Dermis microvascular lymphatic vessel endothelial cell (primary cell): ENCODE measurements at places on chromosomes 11 and 22. TPM values are rescaled to one million over a fixed set of nuclear protein-coding genes. Genes with fewer than 3 reads are reported as not detected.

- DNase-seq = no peak
These were observed 1.3 kb upstream of the RSPH14 start for GRCh38 chr22:23143119-23143518.

Gene LRRC32
- 20.9 and 62.3 TPM in 2 replicates for total RNA-seq

DNA sequence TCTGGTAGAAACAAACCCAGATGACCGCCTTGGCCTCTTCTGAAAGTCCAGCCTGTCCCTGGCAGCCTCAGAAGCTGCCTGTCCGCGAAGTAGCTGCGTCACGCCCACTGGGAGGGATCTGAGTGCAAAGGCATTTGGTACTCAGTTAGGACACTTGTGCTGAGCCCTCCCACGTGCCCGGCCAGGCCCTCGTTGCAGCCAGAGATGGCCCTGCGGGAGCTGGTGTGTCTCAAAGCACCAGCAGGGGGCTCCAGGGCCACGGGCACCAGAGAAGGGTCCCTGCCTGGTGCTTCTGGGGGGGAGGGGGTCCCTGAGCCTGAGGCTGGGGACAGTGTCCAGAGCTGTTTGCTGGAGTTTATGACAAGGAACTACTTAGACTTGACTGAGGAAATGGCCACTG, 5.8 kb downstream of the SELENOO start:
- DNase-seq = peak; percentile 29

DNA sequence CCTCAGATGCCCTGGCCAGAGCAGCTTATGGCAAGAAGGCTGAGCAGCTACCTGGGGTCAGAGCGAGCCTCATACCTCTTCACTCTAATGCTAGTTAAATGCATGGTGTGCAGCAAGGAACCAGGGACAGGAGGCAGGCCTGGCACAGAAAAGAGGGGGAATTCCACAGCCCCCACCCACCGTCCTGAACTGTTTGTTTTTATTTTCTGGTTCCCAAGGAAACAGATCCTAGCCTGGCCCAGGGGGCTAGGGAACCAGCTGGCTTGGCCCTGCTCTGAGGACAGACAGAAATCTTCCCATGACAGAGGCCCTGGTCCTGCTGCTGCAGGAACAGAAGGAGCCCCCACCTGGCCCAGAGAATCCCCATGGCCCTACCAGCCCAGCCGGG, 40.4 kb downstream of the SLCO2B1 start:
- peak; percentile 76 for DNase-seq

GRCh38 chr11:32555895-32556294, 27.7 kb upstream of the EIF3M start:
- no peak for DNase-seq
